Transverse colon (tissue), 4 donors: ENCODE measurements at places on chromosomes 3 and 15.

DNA sequence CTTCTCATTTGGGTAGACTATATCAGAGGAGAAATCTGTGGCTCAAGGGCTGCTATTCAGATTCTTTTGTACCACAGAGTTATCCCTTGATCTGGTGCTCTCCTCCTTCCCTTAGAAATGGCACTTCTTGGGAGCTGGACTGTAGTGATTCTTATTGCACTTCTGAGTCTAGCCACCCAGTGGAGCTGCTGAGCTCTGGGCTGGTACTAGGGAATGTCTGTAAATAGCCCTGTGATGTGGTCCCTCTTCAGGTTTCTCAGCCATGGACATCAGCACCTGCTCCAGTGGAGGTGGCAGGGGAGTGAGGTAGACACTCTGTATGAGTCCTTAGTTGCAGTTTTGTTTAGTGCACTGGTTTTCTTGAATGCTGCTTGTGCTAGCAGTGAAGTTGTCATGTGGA lies 1292.6 kb downstream of the SI start:
- no peak for DNase-seq

- DNase-seq: no peak
These were observed 133.0 kb upstream of the UMPS start for GRCh38 chr3:124597273-124597672.

- DNase-seq: no peak
These were observed 331.6 kb upstream of the ARL6 start for GRCh38 chr3:97432914-97433313.

DNA sequence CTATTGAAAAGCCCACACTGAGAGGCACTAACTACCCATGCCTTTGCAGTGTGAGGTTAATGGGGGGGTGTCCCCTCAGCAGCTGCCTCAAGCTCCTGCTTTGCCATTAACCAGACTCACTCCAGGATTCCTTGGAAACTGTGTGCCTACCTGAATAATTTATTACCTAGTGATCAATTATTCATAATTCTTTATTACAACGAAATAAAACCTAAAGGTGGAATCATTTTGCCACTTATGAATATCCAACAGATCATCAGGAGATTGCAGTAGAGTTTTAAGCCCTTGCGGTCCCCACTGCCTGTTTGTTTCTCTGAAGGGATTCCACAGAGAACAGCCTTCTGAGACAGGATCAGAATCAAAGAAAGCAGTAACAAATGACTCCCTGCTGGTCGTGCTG lies 23.3 kb downstream of the NEK11 start:
- no peak for DNase-seq

- DNase-seq: peak; percentile 26
These were observed 435 bp downstream of the ALDH1L1 start for GRCh38 chr3:126179825-126180476.

- DNase-seq: no peak
These were observed 19.2 kb downstream of the FYCO1 start for GRCh38 chr3:45976191-45977091.

- DNase-seq: no peak
These were observed 15.1 kb downstream of the SLC6A20 start for GRCh38 chr3:45781271-45781670.

DNA sequence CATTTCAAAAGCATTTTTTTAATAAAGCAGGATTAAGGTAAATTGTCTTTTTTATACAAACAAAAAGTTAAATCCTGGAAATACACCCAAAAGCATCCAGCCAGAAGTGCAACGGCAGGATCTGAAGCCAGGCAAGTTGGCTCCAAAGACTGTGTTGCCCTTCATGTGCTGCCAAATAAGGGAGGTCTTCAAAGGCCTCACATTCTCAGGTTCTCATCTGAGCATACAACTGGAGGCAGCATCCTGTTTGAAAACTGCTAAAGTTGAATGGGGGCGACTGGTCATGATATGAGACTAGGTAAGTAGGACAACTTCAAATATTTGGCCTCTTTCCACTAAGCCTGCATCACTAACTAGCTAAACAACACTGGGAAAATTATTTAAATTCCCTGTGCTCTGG lies 52.2 kb downstream of the IMPG2 start:
- no peak for DNase-seq

DNA sequence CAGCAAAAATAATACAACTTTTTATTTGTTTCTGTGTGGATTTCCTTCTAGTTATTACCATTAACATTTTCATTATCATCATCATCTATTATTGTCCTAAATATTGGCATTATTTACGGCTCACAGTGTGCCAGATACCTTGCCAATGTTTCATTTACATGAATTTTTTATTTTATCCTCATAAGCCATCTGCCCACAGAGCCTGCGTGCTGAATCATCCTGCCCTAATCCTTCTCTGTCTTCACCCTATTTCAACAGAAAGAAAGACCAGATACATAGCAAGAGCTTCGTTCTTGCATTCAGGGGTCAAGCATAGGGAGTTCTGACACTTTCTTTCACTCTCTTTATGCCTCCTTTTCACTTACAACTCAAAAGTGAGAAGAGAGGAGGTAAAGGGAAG lies 82.0 kb downstream of the KCNMB2 start:
- no peak for DNase-seq

DNA sequence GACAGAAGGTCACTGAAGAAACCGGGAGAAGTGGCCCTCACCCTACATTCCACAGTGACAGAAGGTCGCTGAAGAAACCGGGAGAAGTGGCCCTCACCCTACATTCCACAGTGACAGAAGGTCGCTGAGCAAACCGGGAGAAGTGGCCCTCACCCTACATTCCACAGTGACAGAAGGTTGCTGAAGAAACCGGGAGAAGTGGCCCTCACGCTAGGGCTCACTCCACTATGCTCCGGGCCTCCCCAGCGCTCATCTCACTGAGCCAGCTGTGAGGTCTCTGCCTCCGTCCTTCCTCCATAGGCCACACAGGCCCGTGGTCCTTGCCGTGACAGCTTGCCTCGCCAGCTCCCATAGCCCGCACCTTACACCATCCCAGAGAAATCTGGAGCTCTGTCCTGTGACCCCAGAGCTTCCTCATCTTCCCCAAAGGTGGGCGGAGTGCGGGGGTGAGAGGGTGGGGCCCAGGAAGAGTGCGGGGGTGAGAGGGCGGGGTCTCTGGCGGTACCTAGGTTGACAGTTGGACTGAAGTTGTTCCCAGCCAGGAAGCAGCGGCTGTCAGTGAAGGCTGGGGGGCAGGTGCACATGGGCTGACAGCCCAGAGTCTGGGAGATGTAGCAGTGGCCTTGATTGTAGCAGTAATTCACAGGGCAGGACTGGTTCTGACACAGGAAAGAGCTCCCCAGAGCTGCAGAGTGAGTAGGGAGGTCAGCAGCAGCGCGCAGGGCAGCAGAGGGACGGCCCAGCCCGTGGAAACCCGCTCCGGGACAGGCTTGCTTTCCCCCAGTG lies 32.0 kb downstream of the MUC20 start:
- no peak for DNase-seq

DNA sequence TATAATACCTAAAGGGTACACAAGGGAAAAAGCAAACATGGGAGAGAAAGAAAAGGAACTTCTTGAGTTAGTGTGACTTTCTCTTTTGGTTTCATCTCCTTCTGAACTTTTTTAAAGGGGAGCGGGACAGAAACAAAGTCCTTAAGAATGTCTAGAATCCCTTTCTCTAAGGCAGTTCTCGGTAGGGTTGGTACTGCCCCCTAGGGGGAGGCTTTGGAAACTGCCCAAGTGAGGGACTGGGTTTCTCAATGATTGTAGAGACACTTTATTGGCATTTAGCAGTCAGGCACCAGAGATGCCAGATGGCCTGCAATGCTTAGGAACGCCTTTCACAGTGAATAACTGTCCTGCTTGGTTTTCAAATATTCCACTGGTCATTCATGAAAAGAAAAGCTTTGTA lies 172.7 kb downstream of the WDR72 start:
- peak; percentile 73 for DNase-seq

DNA sequence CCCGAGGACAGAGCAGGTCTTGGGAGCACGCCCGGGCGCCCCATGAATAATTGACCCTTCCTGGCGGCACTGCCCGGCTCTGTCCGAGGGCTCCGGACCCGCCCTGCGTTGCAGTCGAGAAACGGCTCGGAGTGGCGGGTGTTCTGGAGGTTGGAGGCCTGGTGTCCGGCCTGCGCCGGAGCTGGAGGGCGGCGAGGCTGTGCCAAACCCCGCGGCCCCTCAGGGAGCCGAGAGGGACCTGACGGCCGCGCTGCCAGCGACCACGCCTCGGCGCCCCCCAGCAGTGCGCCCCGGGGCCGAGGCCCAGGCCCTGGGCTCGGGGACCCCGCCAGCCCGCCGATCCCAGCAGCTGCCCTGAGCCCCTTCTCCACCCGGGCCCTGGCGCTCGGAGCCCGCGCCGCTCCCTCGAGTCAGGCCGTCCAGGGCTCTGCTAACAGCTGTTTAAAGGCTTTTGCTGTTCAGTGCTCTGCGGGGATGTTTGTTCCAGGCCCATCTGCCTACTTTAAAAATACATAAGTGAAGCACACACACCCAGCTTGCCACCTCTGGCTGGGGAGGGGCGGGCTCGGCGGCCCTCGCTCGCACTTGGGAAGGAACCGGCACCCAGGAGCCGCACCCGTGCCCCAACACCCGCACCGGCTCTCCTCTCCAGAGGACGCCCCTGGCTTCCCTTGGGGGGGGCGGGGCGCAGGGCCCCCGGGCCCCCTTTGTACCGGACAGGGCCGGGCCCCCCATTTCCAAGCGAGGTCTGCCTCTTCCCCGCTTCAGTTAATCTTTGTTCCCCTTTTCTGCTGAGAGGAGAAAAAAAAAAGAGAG lies 730 bp upstream of the ZNF710 start:
- peak; percentile 65 for DNase-seq

DNA sequence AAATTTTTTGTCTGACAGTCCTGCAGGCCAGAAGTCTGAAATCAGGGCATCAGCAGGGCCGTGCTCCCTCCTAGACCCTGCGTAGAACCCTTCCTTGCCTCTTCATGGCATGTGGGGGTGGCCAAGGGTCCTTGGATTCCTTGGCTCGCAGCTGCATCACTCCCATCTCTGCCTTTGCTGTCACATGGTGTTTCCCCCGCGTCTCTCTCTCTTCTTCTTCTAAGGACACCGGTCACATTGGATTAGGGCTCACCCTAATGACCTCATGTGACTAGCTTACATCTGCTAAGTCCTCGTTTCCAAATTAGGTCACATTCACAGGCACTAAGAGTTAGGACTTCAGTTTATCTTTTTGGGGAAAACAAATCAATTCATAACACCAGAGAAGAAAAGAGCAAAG lies 12.0 kb downstream of the SLCO3A1 start:
- no peak for DNase-seq

DNA sequence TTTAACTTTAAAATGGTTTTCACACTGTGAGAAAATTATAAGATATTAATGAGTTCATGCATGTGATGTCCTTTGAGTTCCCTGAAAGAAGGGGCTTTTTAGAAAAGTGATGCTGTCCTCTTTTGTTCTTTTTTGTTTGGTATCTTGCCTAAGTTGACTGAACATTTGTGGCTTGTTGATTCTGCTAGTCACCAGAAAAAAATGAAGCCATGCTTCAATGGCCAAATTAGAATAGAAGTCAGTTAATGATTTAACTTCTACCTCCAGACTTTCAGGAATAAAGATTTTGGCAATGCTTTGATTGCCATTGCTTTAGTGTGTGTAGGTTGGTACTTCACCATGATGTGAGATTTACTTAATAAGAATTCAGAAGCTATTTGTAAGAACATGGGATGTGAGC lies 260.6 kb upstream of the NECTIN3 start:
- no peak for DNase-seq

- no peak for DNase-seq
These were observed 7.2 kb downstream of the GNL3 start for GRCh38 chr3:52693071-52693470.

DNA sequence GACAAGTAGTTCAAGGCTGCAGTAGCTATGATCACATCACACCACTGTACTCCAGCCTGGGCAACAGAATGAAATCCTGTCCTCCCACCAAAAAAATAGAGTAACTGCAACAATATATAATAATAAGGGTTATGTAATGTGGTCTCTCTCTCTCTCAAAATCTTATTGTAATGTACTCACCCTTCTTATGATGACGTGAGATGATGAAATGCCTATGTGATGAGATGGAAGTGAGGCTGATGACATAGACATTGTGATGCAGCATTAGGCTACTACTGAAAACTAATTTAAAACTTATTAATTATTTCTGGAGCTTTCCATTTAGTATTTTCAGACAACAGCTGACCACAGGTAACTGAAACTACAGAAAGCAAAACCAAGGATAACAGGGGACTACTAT lies 27.4 kb downstream of the TASOR start:
- no peak for DNase-seq
